ENCODE measurements at places on chromosomes 11 and 22.

DNA sequence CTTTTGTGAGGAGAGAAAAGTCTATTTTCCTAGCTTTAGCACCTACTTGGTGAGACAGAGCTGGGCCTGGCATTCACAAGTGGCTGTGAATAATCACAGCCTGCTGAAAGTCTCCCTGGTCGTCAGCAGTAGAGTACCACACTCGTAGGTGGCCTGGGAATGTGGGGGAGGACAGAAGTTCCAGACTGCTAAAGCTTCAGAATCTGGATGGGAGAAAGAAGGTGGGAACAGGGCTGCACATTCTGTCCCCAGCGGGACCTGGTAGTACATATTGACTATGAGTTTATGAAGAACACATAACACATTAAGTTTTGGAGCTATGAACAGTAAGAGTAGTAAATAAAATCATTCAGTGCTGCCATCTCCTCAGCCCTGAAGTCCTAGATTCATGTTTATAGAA, 19.0 kb upstream of the LIMK2 start:
- DNase-seq = no peak

DNA sequence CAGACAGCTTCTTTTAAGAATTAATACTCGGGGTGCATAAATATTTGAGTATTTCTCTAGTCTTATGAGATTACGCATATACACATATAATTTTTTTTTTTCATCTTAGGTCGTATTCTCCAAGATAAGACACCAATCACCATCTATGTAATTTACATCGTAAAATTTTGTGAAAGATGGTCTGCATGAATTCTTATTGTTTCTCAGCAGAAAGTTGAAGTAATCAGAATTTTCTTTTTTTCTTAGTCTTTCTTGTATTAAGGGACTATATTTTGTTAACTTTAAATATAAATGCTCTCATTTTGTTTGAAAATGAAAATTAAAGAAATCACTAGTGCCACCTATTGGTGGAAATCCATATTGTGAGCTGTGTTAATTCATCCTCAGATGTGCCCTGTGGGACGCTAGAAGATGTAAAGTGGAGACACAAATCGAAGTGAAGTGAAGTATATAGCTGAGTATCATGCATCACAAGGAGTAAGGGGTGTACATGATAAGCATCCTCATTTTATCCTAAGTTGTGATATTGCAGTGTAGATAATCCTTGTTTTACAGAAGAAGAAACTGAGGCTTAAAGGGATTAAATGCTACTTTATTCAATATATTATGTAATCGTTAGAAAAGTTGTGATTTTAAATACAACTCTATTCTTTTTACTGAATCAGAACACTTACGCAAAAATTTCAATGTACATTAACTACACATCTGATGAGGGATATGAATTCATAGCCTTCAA, 2084.3 kb downstream of the LRRC4C start:
- DNase-seq = no peak

DNA sequence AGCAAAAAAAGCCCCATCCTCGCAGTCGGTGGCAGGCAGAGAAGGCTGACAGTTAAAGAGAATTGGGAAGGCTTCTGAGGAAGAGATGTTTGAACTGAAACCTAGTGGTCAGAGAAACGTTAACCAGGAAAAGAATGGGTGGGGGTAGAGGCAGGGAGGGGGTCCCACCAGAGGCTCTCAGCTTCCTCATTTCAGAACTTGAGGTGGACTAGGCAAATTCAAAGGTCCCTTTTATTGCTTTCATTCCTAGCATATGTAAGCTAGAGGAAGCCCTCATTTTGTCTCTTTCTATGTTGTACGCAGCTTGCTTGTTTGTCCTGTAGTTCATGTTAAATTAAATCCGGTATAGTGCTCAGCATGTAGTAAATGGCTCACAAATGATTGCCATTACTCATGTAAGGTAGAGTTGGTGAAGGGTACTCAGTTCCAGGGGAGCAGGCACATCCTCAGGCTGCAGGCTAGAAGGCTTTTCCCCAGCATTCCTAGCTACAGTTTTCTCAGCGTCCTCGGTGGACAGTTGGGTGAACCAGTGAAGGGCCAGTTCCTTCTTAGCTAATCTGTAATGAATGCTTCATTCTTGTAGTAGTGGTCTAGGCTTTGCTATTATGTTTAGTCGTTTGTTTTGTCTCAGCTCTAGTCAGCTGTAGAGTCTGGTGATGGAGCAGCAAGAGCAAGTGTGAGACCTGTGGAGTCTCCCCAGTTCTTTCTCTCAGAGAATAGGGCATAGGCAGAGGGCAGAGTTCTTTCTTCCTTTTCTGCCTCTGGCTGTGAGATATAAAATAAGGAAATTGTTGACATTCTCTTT, 58.6 kb downstream of the UVRAG start:
- no peak for DNase-seq

DNA sequence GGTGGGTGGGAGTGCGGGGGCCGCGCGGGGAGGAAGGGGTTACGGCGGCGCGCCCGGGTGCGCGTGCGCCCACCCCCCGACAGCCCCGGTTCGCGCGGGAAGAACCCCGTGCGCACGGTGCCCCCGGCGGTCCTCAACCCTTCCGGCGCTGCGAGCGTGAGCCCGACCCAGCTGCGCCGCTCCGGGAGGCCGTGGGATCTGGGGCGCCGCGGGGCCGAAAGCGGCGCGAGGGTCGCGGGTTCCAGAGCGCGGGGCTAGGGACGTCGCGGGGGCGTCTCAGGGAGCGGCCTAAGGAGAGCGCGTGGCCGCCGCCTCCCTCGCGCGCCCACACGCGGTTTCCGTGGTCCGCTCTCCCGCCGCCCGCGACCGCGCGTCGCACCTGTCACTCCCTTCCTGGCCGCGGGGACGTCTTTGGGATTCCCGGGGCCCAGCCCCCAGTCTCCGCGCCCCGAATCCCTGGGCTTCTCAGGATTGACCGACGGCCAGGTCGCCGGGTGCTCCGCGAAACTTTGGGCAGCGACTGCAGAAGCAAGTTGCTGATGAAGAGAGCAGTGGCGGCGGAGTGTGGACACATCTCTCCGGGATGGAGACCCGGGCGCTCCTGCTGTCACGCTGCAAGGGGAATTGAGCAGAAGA, 582 bp downstream of the SREBF2 start:
- DNase-seq = no peak

DNA sequence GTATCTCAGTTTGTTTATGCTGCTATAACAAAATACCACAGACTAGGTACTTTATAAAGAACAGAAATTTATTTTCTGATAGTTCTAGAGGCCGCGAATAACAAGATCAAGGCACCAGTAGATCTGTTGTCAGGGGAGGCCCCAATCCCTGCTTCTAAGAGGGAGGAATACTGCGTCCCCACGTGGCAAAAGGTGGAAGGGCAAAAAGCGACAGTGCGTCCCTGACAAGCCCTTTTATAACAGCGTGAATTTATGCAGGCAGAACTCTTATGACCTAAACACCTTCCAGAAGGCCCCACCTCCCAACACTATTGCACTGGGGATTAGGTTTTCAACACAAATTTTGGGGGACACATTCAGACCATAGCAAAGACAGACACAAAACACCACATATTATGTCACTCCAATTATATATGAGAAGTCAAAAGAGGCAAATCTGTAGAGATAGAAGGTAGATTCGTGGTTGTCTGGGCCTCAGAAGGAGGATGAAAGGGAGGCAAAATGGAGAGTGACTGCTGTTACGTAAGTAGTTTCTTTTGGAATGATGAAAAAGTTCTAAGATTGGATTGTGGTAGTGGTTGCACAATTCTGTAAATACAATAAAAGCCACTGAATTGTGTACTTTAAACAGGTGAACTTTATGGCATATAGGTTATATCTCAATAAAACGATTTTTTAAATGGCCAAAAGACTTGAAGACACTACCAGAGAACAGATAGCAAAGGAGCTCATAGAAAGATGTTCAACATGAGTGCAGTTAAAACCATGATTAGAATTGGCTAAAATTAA, 30.1 kb upstream of the TNRC6B start:
- no peak for DNase-seq

DNA sequence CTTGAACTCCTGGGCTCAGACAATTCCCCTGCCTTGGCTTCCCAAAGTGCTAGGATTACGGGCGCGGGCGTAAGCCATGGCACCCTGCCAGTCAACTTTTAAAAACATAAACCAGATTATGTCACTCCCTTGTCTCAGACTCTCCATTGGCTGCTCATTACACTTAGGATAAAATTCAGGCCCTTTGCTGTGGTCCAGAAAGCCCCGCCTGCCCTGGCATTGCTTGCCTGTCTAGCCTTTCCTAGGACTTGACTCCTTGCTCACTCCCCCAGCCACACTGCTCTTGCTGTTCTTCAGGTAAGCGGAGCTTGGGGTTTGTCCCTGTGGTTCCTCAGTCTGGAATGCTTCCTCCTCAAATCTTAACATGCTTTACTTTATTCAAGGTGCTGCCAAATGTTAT, 30.5 kb downstream of the DIXDC1 start:
- DNase-seq = no peak

DNA sequence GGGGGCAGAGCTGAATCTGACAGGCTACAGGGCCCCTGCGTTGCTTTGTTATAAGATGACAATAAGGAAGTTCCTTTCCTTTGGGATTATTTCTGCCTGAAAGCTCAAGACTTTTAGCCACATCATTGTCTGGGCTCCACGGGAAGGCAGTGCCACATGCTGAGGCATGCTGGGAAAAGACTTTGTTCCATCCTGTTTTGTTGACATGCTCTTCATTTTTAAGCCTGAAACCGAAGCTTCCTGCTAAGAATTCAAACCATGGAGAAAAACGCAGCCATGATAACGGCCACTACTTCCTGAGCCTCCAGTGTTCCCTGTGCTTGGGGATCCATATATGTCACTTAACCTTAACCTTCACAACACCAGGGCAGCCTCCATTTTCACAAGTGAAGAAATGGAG, 5.5 kb upstream of the TCF20 start:
- no peak for DNase-seq

GRCh38 chr11:90426442-90426841, 203.6 kb upstream of the CHORDC1 start:
- DNase-seq = no peak

DNA sequence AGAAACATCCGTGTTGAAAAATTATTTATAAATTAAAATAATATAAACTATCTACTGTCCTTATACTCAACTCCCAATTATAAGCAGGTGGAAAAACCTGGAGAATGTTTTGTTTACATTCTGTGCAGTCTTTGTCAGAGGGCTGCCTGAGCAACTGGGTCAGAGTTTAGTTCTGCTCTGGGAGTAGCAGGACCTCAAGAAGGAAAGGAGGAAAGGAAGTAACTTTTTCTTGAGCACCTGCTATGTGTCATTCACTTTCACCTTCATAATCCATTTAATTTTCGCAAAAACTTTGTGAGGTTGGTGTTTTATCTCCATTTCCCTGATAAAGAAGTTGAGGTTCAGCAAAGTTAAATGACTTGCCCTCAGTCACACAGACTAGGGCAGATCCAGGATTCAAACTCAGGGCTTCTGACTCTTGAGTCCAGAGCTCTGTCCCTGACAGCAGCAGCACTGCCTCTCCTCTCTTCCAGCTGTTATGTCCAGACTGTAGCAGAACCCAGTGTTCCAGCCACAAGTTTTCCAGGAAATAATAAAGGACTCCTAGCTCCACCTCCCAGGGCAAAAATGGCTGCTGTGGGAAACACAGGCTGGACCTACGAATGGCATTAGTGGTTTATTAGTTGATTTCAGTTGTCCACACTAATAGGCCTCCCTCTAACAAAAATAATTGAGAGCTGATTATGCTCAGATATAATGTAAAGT, 6.4 kb downstream of the CD3E start:
- DNase-seq = no peak

DNA sequence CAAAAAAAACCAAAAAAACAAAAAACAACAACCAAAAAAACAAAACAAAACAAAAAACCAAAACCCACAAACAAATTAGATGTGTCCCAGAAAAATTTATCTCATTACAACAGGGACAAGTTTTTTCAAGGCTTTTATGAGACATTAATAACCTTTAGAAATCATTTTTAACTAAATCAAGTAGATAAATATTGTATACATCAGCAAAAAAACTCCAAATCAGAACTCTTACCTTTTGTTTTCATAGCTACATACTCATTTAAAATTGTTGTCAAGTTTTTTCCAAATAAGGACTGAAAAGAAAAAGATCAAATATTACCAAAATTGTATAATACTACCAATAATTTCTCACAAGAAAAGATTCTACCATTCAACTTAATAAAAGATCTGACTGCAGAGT, 28.7 kb downstream of the NPAT start:
- no peak for DNase-seq

DNA sequence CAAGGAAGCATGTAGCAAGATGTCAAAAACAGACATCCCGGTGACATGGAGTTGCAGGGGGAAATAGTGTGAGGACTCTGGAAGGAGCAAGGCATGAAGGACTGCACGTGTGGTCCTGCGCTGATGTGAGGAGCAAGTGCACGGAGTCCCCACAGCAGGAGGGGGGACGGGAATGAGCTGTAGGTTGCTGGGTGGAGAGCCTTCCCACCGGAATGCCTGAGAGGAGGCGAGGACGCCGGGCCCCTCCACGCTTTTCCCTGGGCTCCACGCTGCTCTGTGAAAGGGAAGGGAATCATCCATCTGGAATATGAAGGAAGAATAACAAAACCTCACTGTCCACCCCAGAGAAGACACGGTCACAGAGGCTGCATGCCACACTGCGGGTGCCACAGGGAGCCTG, 23.6 kb upstream of the EFCAB6 start:
- no peak for DNase-seq

GRCh38 chr22:27382947-27383346, 418.6 kb downstream of the MN1 start:
- DNase-seq = no peak

DNA sequence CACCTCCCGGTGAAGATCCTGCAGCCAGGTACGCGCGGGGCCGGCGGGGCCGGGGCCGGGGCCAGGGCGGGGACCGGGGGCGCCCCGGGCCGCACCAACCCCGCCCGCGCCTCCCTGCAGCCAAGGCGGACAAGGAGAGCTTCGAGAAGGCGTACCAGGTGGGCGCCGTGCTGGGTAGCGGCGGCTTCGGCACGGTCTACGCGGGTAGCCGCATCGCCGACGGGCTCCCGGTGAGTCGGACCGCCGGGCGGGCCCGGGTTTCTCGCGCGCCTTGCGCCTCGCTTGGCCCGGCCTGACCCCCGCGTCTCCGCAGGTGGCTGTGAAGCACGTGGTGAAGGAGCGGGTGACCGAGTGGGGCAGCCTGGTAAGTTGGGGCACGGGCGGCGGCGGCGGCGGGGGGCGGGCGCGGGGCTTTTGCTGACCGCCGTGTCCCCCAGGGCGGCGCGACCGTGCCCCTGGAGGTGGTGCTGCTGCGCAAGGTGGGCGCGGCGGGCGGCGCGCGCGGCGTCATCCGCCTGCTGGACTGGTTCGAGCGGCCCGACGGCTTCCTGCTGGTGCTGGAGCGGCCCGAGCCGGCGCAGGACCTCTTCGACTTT, 531 bp downstream of the PIM3 start:
- DNase-seq = no peak

- DNase-seq = no peak
Observed at GRCh38 chr11:78418584-78419211, 1.1 kb upstream of the GAB2 start.

- no peak for DNase-seq
Observed at GRCh38 chr11:72643547-72643946, 30.7 kb downstream of the PDE2A start.

- DNase-seq = no peak
Observed at GRCh38 chr11:2527621-2528291, 82.9 kb downstream of the KCNQ1 start.

DNA sequence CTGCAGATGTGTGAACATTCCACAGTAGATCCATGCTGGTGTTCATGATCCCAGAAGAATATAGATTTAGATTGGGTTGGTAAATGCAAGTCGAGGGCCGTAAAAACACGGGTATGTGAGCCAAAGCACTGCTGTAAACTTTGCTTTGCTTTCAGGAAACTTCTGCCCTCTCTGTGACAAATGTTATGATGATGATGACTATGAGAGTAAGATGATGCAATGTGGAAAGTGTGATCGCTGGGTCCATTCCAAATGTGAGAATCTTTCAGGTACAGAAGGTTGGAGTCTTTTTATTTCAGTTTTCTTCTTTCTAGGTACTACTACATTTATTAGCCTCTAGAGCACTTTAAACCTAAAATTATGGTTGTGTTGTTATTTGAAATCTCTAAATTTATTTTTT, 36.2 kb upstream of the TTC36 start:
- no peak for DNase-seq

Data from activated CD8-positive, alpha-beta memory T cell treated with anti-CD3 and anti-CD28 coated beads for 4 hours (primary cell).